ENCODE measurements at places on chromosomes 1 and 21.

DNA sequence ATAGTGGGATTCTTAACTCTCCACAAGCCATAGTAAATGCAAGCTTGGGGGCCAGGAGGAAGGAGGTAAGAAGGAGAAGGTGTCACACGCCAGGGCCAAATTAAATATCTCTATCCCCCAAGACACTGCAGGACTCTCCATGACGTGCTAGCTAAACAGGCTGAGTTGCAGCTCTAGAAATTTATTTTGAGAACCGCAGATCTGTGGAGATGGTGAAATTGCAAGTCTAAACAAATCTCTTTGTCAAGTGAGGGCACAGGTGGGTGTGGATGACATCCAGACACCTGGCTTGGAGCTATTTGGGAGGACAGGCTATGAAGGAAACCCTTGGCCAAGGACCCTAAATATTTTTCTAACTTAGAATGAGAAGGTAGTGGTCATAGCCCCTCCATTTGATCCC, 39.5 kb upstream of the USP1 start:
- DNase-seq: no peak

- no peak for DNase-seq
Observed at GRCh38 chr1:205002705-205003104, 40.3 kb upstream of the CNTN2 start.

DNA sequence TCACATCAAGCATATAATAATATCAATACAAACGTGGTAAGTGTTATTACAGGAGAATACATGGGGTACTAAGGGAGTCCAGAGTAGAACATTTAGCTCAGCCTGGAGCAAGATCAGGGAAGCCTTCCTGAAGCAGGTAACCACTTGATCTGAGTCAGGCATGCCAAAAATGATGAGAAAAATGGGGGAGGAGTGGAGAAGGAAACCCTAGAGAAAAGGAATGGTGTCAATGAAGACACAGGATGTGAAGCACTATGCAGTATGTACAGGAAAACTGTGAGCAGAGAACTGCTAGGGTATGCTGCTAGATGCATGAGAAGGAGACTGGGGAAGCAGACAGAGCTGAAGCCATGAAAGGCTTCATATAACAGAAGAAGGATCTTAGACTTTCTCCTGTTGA, 84.7 kb downstream of the NOTCH2 start:
- no peak for DNase-seq

- DNase-seq: no peak
Observed at GRCh38 chr1:36906555-36906954, 127.8 kb downstream of the GRIK3 start.
